GDM1 (cell line): ENCODE measurements at places on chromosomes 1 and 21.

- no peak for DNase-seq
Observed at GRCh38 chr1:229325401-229325800, 17.4 kb downstream of the CCSAP start.

- no peak for DNase-seq
Observed at GRCh38 chr1:35674111-35674510, 32.8 kb upstream of the PSMB2 start.

- DNase-seq, result peak; percentile 59
Observed at GRCh38 chr1:40532844-40533424, 1.5 kb downstream of the ZNF684 start.

DNA sequence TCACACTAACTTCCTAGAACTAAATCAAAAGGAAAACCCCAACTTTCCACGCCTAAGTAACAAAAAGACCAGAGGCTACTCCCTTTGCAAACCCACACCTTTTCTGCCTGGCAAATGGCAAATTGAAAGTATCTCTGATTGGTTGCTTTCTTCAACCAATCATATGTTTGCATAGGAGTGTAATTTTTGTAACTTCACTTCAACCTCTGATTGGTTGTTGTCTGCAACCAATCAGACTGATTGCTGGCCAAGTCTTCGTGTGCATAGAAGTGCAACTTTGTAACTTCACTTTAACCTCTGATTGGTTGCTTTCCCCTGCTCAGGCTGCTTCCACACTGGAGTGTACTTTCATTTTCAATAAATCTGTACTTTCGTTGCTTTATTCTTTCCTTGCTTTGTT lies 36.9 kb upstream of the PADI2 start:
- no peak for DNase-seq

- no peak for DNase-seq
Observed at GRCh38 chr1:59361766-59362165, 64.9 kb downstream of the FGGY start.

- peak; percentile 67 for DNase-seq
Observed at GRCh38 chr1:33633019-33633801, 160.8 kb downstream of the ZSCAN20 start.

- no peak for DNase-seq
Observed at GRCh38 chr21:42089093-42089631, 18.0 kb downstream of the UMODL1 start.

- no peak for DNase-seq
Observed at GRCh38 chr1:18870957-18871356, 11.5 kb upstream of the TAS1R2 start.

DNA sequence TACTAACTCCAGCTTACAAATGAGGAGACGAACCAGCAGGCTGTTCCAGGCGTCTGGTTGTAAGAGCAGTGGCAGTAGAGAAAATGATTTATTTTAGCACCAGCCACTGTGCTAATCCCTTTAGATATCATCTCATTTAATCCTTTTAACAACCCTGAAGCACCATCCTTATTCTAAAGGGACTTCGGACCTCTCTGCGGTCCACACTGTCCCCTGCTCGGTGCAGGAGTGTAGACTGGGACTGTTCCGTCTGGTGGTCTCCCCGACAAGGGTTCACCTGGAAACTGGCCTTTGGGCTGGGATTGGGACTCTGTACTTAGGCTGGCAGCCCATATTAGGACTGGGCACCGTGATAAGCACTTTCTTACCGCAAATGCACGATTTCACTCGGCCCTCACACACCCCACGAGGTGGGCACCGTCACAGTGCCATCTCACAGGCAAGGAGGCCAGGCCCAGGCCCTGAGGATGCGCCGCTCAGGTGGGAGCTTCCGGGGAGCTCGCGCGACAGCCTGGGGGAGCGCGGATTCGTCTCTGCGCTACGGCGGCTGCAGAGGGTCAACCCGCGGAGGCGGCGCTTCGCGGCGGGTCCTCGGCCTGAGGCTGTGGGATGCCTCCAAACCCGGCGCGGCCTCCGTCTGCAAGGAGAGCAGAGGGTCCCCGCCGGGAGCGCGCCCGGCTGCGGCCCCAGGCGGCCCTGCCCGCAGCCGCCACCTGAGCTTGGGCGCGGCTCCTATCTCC lies 45.2 kb downstream of the ATP1A1 start:
- DNase-seq, result peak; percentile 70

DNA sequence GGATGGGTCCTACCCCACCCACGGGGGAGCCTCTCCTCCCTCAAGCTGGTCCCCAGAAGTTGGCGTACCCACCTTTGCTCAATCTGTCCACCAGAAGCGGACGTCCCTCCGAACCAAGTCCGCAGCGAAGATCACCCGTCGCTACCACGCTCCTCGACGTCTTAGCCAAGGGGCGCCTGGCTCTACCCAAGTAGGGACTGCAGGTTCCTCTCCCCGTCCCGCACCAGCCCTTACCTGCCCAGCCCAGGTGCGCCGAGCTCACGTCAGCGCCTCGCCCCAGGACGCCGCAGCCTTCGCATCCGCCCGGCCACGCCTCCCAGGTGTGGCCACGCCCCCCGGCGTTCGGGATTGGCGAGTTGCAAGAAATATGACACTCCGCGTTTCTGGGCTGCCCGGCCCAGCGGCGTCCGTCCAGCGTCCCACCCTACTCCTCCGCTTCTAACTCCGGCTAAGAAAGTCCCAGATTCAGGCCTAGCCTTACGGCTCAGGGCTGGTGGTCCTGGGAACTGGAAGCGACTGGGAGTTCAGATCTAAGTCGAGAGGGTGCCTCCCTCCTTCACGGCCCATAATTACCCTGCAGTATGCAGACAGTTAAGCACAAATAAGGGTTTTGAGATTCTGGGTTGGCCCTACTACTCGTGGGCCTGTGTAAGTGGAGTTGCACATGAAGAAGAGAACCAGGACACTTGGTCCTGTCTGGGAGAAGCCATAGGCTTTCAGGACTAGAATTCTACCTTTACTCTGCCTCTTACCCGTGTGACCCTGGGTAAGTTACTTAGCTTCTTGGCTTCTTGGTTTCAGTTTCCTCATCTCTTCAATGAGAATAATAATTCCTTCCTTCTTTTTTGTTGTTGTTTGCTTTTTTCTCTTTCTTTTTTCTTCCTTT lies at the start of gene IRF6:
Gene IRF6 (minus strand): TSS at position 268 of the 886 bp plus-strand sequence. CDS start 4,729 bp downstream, outside the sequence.
- no peak for DNase-seq

GRCh38 chr1:58895559-58896145 lies 111.8 kb upstream of the JUN start:
- DNase-seq, result no peak

DNA sequence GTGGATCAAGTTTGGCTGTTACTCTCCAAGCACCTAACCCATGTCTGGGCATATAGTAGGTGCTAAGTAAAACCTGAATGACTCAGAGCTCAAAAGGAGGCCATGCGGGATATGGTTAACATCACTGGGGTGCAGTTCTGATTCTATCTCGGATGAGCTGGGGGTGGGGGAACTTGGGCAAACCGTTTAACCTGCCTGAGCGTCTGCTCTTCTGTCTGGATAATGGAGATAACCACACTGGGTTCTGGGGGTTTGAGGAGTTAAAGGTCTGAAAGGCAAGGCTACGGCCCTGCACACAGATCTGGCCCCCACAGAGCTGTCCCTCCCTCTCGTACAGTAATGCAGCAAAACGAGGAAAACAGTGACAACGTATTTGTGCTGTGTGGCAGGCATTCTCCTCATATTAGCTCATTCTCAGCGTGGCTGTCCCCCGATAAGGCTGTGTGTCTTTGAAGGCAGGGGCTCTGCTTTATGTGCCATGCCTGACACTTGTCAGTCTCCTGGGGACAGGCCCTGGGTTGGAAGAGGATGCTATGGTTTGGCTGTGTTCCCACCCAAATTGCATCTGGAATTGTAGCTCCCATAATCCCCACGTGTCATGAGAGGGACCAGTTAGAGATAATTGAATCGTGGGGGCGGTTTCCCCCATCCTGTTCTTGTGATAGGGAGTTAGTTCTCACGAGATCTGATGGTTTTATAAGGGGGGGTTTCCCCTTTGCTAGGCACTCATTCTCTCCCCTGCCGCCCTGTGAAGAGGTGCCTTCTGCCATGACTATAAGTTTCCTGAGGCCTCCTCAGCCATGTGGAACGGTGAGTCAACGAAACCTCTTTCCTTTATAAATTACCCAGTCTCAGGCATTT lies 6.8 kb upstream of the ALDH4A1 start:
- no peak for DNase-seq

GRCh38 chr1:227140376-227140775 lies 177.9 kb downstream of the CDC42BPA start:
- DNase-seq, result no peak

DNA sequence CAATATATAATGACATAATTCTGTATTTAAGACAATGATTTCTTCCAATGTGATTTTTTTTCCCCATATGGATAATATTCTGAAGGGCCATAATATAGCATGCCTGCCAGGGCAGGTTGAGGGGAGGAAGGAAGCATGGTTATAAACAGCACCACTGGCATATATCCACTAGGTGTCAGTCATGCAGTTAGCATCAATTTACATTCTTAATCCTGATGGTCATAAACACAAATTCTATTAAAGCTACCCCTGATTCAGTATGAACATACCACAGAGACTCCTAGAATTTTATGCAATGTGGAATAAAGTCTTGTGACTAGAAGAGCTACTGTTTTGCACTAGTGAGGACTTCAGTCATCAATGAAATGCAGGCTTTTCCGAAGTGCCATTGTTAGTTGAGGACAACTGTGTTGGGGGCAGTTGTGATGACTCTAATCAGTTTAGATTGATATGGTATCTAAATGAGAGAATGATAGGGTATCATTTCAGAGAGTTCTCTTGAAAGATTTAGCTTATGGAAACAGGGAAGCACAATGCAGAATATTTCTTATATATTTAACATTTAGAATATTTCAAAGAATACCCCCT lies 342.7 kb upstream of the NR5A2 start:
- DNase-seq, result peak; percentile 30

- DNase-seq, result no peak
Observed at GRCh38 chr1:26049531-26050247, 3.8 kb upstream of the SLC30A2 start.

GRCh38 chr1:203152158-203153034 lies 23.2 kb downstream of the MYBPH start:
- no peak for DNase-seq

- DNase-seq, result no peak
Observed at GRCh38 chr1:201749059-201749690, 79.8 kb upstream of the IPO9 start.

GRCh38 chr1:61201035-61201434 lies 118.7 kb downstream of the NFIA start:
- DNase-seq, result no peak

GRCh38 chr21:44751186-44751798 lies 39.9 kb upstream of the TSPEAR start:
- no peak for DNase-seq

DNA sequence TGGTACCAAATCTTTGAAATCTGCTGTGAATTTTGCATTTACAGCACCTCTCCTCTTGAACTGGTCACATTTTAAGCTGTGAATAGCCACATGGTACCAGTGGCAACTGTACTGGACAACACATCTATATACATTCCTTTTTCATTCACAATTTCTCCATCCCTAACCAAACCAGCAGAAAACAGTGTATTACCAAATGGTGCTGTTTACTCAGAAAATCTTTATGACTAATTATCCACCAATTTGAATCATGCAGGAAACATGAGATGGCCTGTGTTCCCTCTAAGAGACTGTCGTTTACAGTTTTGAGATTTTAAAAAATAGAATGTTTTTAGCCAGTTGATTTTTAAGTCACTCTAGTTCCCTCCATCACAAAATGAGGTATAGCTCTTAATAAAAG lies 17.6 kb upstream of the CCT8 start:
- DNase-seq, result no peak

- no peak for DNase-seq
Observed at GRCh38 chr1:112237983-112238545, 157.9 kb upstream of the CTTNBP2NL start.

GRCh38 chr1:172616636-172617035 lies 42.3 kb upstream of the FASLG start:
- no peak for DNase-seq

GRCh38 chr1:207059881-207060280 lies 6.8 kb downstream of the PFKFB2 start:
- DNase-seq, result no peak

- DNase-seq, result no peak
Observed at GRCh38 chr1:220182656-220183055, 88.7 kb downstream of the IARS2 start.

DNA sequence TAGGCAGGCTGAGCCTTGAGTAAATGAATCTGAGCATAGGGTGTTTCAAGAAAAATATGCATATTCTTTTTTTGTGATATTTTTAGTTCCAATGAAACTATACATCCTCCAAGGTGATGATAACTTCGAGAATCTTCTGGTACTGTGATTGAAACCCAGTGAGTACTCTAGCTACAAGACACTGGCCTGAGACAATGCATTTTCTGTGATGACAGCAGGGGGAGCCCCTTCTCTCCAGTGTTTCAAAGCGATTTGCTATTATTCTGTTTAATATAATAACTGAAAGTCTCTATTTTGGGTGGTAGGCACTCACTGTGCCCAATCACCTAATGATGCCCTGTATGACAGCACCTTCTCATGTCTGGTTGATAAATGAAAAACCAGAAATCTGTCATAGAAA lies 12.1 kb downstream of the IRF2BP2 start:
- DNase-seq, result peak; percentile 49

- DNase-seq, result no peak
Observed at GRCh38 chr1:223298701-223299100, 65.3 kb downstream of the SUSD4 start.

GRCh38 chr1:230301322-230301721 lies 124.8 kb downstream of the PGBD5 start:
- no peak for DNase-seq

GRCh38 chr1:199723250-199723956 lies 304.1 kb upstream of the NR5A2 start:
- DNase-seq, result no peak

GRCh38 chr1:35568975-35569395 lies 4.1 kb upstream of the TFAP2E start:
- DNase-seq, result peak; percentile 60

DNA sequence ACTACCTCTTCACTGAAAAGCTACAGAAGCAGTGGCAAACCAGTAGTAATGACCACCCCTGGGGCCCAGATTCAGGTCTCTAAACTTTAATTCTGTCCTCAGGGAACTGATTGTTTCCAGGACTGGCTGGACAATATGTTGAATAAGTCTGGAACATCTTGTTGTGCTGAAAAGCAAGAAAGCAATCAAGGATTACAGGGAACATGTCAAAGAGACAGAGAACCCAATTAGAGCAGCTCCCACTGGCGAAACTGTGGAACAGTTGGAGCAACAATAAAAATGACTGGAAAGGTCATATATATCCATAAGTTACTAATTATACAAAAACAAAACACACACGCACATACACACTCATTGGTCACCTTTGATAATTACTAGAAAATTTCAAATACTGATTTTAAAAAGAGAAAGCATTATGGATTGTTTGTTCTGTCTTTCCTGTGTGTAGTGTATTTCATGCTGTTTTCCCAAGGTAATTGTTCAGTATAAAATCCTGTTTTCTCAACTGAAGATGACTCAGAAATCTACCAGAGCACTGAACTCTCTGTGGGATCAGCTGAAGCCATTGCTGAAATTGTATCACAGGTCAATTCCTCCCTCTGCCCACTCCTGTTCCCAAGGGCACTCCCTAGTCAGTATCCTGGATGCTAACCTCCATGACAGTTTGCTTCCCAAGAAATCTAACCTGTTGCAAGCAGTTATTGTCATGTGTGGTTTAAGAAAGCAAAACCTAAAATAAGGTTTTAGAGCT lies 83.6 kb upstream of the RGS1 start:
- no peak for DNase-seq

GRCh38 chr1:149846042-149846441 lies 53.3 kb upstream of the BOLA1 start:
- DNase-seq, result no peak
